ENCODE measurements at places on chromosomes 4 and X.

- no peak for DNase-seq
Observed at GRCh38 chr4:85600501-85600900, 125.6 kb downstream of the ARHGAP24 start.

- no peak for DNase-seq
Observed at GRCh38 chr4:172357006-172357540, 543.9 kb downstream of the GALNTL6 start.

DNA sequence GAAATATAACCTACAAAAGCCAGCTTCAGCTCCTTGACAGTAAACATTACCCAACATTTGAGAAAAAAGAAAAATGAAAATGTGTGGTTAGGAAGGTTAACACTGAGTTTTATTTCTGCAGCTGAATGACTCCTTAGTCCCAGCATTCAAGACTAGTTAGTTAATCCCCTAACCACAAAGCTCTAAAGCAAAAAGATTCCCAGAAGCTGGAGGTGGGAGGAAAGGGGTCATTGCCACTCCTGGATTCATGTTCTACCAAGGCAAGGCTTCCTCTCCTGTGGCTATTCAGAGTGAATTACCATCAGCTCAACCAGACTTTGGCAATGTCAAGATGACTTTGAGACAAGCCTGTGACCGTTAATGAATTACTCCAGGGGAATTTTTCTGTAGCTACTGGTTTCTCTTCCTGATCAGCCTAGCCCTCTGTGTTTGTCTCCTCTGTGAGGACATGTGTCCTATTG is 63.6 kb downstream of the HADH start:
- DNase-seq, result no peak

DNA sequence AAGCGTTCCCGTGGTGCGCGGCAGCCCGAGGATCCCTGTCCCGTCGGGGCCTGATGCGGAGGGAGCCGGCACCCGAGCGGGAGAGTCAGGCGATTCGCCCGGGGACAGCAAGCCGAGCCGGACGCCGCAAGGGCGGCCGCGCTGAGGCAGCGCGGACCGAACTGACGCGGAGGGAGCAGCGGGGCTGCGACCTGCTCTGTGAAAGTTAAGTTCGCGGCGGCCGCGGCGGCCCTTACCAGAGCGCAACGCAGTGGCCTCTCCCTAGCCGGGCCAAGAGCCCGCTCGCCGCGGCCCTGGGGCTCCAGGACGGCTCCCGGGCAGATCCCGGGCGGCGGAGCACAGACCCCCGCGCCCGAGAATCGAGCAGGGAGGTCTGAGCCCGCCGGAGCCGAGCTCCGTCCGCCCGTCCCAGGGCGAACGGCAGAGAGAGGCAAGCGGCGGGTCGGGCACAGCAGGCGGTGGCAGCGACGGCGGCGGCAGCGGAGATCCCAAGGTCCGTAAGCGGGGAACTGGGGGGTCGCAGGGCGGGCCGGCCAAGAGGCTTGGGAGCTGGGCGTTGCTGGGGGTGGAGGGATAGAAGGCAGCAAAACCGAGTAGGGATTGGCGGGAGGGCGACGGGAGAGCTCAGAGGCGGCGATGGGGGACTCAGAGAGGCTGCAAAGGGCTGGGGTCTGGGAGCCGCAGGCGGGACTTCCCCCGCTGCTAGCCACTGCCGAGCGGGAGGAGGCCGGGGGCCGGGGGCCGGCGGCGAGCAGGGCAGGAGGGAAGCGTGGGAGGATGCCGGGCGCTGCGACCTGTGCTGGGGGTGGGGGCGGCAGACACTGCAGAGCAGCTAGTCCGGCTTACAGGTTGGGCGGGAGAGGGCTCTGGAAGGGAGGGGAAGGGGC is 1.0 kb downstream of the GPR50 start:
- DNase-seq, result no peak

GRCh38 chrX:54230435-54231148 is 47.5 kb upstream of the FAM120C start:
- DNase-seq, result no peak

DNA sequence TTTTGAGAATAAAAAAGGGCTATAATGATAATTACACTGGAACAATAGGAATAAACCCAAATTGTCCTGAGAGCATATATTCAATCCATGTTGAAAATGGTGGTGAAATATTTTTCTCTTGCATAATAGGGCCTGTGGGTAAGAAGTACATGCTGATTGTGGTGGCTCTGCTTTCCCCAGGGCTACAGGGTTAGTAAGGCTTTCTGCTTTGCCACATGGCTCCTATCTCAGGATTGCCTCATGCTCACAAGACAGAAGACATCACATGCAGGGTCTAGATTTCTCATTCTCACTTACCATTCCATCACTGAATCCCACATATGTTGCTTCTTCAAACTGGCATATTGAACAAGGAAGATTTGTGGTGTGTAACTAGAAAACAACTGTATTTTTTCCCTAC is 12.4 kb upstream of the VEGFC start:
- no peak for DNase-seq

DNA sequence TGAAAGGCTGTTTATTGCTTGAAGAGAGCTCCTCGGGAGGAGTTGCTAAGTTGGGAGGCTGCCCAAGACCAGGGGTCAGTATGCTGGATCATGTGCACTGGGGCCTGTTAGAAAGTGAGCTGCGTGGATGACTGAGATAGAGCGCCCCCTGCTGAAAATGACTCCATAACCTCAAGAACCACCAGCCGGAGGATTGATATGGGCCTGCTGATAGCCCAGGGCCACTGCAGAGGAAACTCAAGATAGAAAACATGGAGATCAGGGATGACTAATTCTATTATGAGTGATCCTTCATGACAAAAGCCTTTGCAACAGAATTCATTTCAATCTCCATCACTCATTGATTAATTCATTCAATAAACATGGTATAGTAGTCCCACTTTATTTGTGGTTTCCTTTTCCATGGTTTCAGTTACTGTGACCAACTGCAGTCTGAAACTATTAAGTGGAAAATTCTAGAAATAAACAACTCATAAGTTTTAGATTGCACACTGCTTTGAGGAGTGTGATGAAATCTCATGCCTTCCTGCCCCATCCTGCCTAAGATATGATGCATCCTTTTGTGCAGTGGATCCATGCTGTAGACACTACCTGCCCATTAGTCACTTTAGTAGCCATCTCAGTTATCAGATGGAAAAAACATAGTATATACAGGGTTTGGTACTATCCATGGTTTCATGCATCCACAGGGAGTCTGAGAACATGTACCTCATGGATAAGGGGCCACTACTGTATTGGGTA is 126.7 kb upstream of the MBNL3 start:
- no peak for DNase-seq

- DNase-seq, result peak; percentile 9
Observed at GRCh38 chr4:16289897-16290554, 63.8 kb upstream of the TAPT1 start.

- DNase-seq, result no peak
Observed at GRCh38 chr4:113788888-113789287, 27.4 kb upstream of the CAMK2D start.
